ENCODE measurements at places on chromosomes 7 and 10.
A peak's percentile ranks its signal among the peaks of the same experiment; 100 is the strongest.

GRCh38 chr10:6064119-6064518, 2.0 kb upstream of the IL2RA start:
- no peak for DNase-seq

GRCh38 chr10:71736570-71736952, 17.0 kb upstream of the C10orf105 start:
- DNase-seq: no peak

GRCh38 chr10:46537309-46537708, 19.1 kb downstream of the GPRIN2 start:
- DNase-seq: no peak

- DNase-seq: no peak
These were observed 215.7 kb downstream of the HTR7 start for GRCh38 chr10:90642136-90642535.

- no peak for DNase-seq
These were observed 61.9 kb downstream of the CACUL1 start for GRCh38 chr10:118692872-118693271.

DNA sequence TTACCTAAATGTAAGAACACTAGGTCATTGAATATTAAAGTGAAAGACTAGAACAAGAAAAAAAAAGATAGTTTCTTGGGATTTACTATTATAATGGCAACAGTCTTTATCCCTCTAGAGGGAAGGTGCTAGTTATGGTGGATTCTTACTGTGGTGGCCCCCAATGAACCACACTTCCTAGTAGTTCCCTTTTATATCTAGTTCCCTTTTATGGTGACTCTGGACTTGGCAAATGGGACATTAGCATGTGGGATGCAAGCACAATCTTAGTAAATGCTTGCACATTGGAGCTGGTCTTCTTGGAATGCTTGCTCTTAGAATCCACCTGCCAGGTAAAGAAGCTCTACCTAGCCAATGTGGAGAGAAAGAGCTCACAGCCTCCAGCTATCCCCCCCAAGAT, 430.2 kb downstream of the LRMDA start:
- no peak for DNase-seq

DNA sequence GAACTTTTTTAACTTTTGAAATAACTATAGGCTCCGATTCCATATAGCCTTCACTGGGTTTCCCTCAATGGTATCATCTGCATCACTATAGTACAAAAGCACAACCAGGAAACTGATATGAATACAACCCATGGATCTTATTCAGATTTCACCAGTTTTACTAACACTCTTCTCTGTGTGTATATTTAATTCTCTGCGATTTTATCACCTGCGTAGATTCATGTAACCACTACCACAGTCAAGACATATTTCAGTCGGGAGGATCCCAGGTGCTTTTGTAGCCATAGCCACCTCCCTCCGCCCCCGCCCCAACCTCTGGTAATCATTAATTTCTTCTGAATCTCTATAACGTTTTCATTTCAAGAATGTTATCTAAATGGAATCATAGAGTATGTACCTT, 82.8 kb upstream of the C7orf33 start:
- no peak for DNase-seq

DNA sequence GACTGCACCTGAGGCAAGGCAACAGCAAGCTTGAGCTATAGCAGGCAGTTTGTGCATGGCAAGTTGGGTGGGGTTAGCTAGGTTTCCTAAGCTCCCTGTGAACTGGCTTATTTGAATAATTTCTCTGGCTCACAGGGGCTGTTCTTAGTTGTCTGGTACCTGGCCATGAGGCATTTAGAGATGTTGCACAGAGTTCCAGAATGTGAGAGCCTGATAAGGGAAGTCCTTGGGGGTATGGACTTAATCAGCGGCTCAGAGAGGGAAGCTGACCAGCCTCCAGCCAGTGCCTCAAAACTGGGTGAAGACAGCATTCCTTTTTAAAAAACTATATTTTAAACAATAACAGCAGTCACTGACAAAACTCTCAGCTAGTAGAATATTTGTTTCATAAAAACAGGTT, 307.4 kb downstream of the FZD1 start:
- no peak for DNase-seq

- no peak for DNase-seq
These were observed 24.9 kb upstream of the AMPH start for GRCh38 chr7:38655833-38656774.

DNA sequence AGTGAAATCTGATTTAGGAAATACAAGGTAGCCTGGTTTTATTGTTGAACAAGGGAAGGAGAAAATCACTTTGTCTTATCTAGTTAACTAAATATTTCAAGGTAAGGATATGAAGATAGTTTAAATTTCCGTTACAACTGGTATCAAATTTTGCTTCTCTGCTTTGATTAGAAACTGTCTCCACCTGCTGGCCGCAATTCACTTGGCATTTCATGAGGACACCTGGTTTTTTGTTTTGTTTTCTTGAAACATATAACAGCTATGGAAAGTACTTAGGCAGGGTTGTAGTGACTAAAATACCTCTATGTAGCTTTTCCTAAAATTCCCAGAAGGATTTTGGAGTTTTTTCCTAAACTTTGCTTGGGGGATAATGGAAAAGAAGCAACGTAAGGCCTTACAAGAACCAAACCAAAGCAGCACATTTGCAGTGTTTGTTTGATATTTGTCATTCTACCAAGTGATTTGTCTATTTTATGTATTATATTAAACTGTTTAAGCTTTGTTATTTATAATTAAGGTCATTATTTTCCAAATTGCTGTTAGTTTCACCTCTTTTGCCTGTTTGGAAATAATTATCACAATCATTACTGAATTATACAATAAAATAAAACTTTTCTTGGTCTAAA, 73.6 kb downstream of the AHCYL2 start:
- DNase-seq: peak; percentile 52

DNA sequence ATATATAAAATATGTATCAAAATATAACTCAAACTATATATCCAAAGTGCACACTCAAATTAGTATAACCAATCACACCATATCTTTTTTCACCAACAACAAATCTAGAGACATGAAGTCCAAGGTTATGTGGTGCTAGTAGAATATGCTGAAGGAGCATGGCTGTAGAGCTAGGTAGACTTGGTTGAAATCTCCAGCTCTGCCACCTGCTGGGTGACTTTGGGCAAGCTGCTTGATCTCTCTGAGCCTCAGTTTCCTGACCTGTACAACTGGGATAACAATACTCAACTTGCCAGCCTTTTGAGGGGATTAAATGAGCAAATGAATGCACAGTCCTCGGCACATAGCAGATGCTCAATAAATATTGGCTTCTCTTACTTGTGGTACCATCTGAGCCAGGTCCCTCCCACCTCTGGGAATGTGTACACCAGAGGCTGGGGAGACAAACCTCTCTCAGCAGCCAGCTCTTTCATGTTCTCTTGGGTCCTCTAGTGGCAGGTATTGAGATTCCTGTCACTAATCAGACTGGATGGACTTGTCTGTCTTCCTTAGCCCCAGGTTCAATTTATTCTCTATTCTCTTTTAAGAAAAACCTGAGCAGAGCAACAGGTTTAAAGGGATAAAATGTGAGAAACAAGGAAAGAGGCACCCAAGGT, 94.3 kb upstream of the PDE1C start:
- DNase-seq: peak; percentile 41

DNA sequence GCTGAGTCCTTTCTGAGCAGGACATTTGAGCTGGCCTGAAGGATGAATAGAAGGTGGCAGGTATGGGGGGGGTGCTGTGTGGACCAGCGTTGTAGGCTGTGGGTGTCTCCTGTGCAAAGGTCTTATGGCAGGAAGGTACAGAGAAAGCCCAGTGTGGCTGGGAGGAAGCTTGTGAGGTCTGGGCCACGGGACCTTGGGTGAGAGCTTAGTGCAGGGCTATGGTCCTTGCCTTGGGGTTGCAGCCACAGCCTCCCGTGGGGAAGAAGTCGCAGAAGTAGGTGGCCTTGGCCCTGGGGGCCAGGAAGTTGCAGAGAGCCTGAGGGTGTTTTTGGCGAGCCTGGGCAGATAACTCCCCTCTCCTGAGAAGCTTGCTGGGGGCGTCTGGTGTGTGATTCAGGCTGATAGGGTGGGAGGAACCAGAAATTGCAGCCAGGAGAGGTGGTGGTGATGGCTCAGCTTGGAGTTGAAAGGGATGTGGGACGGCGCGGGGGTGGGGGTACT, 172.0 kb upstream of the TNRC18 start:
- peak; percentile 29 for DNase-seq

GRCh38 chr7:91941450-91941849, 788 bp downstream of the AKAP9 start:
- peak; percentile 74 for DNase-seq
